Pons (tissue), 1 donor: ENCODE measurements at places on chromosomes 4 and X.
A peak's percentile ranks its signal among the peaks of the same experiment; 100 is the strongest.

DNA sequence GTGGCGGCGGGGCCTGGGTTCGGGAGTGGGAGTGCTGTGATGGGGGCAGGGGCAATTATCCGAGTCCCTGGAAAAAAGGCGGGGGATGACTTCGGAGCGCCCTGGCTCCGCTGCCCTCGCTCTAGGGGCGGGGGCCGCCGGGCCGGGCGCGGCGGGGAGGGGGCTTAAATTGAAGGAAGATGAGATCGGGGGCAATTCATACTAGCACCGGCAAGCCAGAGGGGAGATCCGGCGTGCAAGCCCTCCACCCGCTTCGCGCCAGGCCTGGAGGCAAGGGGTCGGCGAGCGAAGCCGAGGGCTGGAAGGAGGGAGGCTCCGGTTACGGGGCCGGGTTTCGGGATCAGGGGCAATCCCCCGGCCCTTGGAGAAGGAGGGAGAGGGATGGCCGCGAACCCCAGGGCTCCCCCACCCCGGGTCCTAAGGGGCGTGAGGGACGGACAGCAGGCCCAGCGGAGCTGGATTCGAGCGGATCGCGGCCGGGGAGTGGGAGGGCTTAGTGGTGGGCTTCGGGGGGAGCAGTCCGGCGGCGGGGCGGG lies 1.2 kb downstream of the BCORL1 start:
- no peak for DNase-seq

DNA sequence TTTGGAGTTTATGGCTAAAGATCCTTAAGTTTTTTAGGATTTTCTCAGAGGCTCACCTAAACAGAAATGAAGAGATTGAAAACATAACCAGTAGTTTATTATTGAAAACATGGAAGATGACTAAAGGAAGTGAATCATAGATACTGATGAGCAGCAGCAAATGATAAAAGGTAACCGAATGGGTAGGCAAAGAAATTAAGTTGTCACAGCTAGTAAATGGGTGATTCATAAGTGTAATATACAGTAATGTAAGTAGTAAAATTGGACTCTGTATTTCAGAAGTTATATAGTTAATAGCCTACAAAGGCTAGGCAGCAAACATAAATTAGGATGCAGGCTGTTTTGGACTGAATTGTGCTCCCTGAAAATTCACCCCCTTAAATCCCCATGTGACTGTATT lies 59.0 kb upstream of the ADGRA3 start:
- DNase-seq: no peak

GRCh38 chrX:121307449-121307848 lies 260.0 kb downstream of the GLUD2 start:
- no peak for DNase-seq

- no peak for DNase-seq
Observed at GRCh38 chr4:181870326-181870725, 372.9 kb upstream of the TENM3 start.

DNA sequence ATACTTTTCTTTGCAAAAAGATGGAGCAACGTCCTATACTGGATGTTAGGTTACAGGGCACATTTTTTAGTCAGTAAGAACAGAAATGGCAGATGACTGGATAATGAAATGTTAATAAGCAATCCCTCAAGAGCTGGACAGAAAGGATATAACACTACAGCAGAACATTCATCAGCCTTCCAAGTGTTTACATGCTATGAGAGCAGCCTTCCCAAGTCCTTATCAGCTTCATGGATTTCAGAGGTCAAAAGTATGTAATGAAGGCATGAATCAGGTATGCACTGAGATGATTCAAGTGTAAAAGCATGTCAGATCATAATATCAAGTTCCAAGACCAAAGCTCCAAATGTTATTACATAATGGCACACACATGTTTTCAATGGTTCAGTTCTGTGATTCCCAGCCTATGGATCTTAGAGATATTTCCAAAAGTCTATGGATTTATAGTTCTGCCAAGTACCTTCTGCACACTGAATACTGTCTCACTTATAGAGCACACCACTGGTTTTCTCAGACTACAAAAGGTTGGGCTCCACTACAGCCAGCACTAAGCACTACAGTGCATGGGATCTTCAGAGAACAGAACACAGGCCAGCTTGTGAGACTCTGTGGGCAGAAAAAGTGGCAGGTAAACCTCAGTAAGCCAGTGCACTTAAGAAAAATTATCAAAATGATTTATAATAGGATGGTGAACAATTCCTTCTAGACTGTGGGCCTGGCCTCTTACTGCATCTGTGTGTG lies 49.2 kb downstream of the GPC4 start:
- DNase-seq: no peak

- DNase-seq: no peak
Observed at GRCh38 chrX:122272011-122272410, 912.1 kb upstream of the GRIA3 start.

- DNase-seq: peak; percentile 63
Observed at GRCh38 chrX:118495061-118495921, at the start of gene DOCK11. Gene DOCK11 (plus strand): TSS chrX:118495815. CDS start chrX:118495972, 157 bp downstream.

DNA sequence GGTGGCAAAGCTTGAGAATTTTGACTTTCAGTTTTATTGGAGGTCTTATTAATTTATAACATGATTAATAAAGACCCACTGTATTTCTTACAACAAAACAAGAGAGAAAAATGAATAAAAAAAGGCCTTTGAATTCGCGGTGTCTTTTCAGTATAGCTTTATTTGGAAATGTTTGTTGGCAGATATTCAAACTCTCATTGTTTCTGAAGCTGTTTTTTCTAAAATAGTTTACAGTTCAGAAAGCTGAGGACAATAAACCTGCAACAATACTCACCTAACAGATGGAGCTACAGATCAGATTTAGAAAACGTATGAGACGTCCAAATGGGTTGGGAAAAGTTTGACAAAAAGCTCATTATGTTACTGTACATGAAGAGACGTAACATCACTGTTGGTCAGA lies 2.4 kb upstream of the SPARCL1 start:
- no peak for DNase-seq

- no peak for DNase-seq
Observed at GRCh38 chr4:3791910-3792542, 25.8 kb downstream of the ADRA2C start.

GRCh38 chr4:52555356-52555716 lies 103.8 kb downstream of the USP46 start:
- DNase-seq: no peak

- no peak for DNase-seq
Observed at GRCh38 chr4:120916937-120917336, 5.6 kb downstream of the PRDM5 start.

GRCh38 chr4:38099908-38100407 lies 139.8 kb downstream of the PTTG2 start:
- DNase-seq: no peak

GRCh38 chr4:139619644-139620043 lies 46.0 kb upstream of the MGST2 start:
- DNase-seq: no peak

DNA sequence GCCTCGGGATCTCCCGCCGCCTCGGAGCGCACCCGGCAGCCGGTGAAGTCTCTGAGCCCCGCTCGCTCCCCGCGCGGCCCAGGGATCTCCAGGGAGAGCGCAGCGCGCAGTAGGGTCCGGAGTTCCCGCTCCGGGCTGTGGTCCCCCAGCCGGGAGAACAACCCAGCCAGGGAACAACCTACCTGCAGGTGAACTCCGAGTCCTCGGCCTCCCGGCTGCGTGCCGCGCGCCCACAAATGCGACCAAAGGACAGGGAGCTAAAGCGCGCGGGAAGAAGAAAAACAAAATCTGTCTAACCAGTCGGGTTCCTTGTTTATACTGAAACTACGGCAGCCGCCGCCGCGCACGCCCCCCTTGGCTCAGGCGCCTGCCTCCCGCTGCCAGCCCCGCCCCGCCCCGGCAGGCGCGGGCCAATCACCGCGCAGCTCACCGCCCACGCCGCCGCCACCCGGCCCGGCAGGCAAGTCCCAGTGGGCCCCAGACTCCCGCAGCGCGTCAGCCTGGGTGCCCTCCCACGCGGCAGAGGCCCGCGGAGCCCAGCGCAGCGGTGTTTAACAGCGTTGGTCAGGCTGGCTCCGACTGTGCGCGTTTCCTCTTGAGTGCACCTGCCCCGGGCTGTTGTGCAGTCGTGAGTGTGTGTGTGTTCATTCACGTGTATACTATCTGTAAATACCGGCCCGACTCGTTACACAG lies at the start of gene RASGEF1B:
TSS of gene RASGEF1B (minus strand) at position 320 of the 693 bp plus-strand sequence. CDS start 12,399 bp downstream, outside the sequence.
- DNase-seq: peak; percentile 93

DNA sequence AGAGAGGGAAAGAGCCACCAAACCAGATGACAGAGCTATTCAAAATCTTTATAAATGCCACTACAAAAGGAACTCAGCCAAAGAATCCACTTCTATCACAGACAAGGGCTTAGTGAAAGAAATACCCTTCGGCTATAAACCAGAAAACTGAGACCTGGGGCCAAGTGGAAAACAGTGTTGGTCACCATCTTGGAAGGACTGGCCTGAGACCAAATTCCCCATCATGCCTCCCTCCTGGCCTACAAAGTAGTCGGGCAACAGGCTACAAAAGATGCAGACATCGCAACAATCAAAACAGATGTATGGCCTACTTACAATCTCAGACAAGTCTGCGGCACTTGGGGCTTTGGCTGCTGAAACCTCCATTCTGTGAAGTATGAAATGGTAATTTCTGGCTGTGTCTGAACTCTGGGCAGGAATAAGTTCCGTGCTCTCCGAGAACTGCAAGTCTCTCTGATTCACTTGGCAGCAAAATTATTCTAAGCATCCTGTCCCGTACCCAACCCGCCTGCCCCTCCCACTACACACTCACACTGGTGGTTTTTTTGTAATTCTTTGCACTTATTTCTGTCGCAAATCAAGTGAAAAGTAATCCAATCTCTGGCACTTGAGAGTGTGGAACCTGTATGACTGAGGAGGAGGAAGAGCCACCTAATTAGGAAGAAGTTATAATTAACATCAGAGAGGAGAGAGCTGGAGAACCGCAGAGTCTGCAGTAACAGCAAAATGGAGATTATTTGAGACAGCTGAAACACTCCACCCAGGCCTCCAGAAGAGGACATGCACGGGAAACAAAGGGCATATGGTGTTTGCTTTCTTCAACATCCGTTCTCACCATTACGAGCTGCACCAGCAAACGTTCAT lies 87.8 kb downstream of the SH3KBP1 start:
- DNase-seq: no peak

GRCh38 chr4:21893136-21893535 lies 55.4 kb downstream of the KCNIP4 start:
- no peak for DNase-seq

GRCh38 chr4:9849538-9849920 lies 68.1 kb downstream of the DRD5 start:
- no peak for DNase-seq

- DNase-seq: no peak
Observed at GRCh38 chrX:132737743-132738142, 220.7 kb downstream of the HS6ST2 start.

GRCh38 chr4:18938343-18939099 lies 917.0 kb upstream of the LCORL start:
- DNase-seq: no peak

- DNase-seq: no peak
Observed at GRCh38 chr4:107721436-107722100, 1.5 kb upstream of the PAPSS1 start.

- DNase-seq: no peak
Observed at GRCh38 chr4:25361253-25361652, 15.8 kb upstream of the ANAPC4 start.
